ENCODE measurements at places on chromosomes 7 and 10.

DNA sequence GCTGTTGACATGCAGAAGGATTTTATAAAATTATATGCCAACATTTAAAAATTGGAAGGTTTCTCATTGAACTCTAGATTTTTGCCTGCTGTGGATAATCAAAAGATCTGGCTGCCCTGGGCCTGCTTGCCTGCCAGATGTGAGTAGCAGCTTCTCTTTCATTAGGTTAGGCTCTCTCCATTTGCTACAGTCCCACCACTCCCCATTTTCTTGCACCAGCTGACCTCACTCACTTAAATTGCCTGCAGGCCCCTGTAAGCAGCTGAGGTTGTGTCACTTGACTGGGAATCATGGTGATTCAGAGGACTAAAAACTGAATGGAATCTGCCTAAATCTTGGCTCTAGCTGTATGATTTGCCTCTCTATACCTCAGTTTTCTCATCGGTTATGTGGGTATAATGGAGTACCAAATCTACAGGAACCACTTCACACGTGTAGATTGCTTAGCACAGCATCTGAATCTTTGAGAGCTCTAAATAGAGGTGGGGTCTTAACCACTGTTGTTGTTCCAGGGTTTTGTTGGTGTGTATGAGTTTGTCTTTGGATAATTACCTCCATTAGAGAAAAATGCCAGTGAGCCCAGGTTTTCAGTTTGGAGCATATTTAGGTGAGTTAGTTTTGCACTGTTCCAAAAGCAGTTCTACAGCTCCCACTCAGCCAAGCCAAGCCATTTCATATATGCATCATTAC, 18.6 kb upstream of the RAPGEF5 start:
- H3K36me3 ChIP-seq, result no peaks in the 10 kb centered on the region
- H3K4me1 ChIP-seq, result no peaks in the 10 kb centered on the region
- H3K27me3 ChIP-seq, result no peaks in the 10 kb centered on the region
- DNase-seq, result no peak
- H3K4me3 ChIP-seq, result no peak overlapping the region

DNA sequence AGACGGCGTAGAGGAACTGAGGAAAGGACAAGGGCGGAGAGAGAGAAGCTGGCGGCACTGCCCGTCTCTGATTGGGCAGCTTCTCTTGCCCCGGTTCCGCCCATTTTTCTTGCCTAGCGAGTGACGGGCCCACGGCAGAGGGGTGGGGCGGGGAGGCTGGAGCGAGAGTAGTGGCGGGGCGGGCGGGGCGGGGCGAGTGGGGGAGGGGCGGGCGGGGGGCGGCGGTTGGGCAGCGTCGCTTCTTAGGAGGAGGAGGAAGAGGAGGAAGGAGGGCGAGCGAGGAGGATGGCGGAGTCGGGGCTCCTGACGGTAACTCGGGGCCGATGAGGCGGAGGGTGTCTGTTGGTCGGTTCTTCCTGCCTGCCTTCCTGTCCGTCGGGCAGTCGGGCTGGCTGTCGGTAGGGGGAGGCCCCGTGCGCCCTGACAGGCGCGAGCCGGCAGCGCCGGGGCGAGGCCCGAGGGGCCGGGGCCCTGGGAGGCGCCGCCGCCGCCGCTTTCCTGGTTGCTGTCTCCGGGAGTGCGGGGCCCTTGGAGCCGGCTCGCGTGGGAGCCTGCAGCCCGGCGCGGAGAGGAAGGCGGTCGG, at the start of gene SHOC2:
TSS of gene SHOC2 (plus strand) at position 256 of the 583 bp plus-strand sequence. CDS start 44,755 bp downstream, outside the sequence.
- peaks cover 31% of the 10 kb centered on the region for H3K4me1 ChIP-seq
- no peaks in the 10 kb centered on the region for H3K27me3 ChIP-seq
- no peak for DNase-seq
- H3K4me3 ChIP-seq, result peak within 1 kb of the TSS; percentile 93

DNA sequence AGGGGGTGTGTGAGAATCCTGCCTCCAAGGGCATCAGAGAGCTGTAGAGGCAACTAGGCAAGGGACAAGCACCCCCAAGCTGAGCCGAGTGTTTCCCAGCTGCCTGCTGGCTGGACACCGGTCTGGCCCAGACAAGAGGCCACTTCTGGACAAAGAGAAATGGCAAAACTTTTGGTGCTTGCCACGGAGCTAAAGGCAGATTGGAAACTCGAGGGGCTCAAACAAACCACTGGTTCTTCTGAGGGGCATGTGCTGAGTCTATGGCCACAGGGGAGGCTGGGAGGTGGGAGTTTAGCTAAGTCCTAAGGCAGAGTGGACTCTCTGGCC, 66.5 kb upstream of the INPP5A start:
- H3K36me3 ChIP-seq, result no peaks in the 10 kb centered on the region
- no peaks in the 10 kb centered on the region for H3K27me3 ChIP-seq
- no peak overlapping the region for H3K27ac ChIP-seq
- no peak overlapping the region for H3K4me3 ChIP-seq
- no peak for DNase-seq

GRCh38 chr7:12741951-12742575, 54.6 kb downstream of the ARL4A start:
- H3K4me3 ChIP-seq, result no peak overlapping the region
- no peaks in the 10 kb centered on the region for H3K27me3 ChIP-seq
- no peak for DNase-seq
- H3K4me1 ChIP-seq, result no peaks in the 10 kb centered on the region
- no peaks in the 10 kb centered on the region for H3K36me3 ChIP-seq
- no peak overlapping the region for H3K27ac ChIP-seq

DNA sequence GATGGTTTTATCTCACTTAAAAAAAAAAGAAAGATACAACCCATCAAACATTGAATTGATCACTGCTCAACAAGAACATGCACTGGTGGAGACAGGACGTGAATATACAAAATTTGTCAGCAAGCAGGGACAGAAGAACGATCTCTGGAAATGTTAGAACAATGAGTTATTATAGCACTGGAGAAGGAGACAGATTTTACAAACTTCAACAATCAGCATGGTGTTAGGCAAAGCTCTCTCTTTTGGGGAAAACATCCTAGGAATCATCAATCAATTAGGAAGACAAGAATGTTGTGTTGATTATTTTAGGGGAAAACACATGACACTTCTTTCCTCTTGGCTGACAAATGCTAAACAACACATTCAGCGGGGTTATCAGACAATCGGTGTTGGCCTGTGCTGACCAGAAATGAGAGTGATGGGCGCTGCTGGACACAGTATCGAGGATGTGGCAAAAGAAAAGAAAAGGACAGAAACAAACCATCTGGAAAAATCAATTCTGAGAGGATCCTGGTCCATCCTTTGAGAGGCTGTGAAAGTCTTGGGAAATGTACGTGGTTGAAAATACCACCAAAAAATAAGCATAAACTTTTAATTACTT, 103.9 kb downstream of the RAPGEF5 start:
- H3K36me3 ChIP-seq, result no peaks in the 10 kb centered on the region
- no peak for DNase-seq
- no peaks in the 10 kb centered on the region for H3K4me1 ChIP-seq
